ENCODE measurements at places on chromosomes 2 and 18.

DNA sequence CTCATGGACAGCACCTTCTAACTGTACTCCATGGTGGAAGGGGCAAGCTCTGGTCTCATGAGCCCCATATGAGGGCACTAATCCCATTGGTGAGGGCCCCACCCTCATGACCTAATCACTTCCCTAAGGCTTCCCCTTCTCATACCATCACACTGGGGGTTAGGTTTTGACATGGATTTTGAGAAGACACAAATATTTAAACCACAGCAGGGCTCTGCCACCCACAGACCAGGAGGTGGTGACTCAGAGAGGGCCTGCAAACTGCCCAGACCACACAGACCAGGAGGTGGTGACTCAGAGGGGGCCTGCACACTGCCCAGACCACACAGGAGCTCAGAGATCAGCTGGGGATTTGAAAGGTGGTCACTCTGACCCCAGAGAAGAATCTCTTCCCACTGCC is 222.0 kb downstream of the KLHL29 start:
- DNase-seq = no peak

- no peak for DNase-seq
These were observed 79.4 kb downstream of the XRCC5 start for GRCh38 chr2:216188559-216188850.

GRCh38 chr2:7992612-7993602 is 688.9 kb upstream of the ID2 start:
- DNase-seq = no peak

DNA sequence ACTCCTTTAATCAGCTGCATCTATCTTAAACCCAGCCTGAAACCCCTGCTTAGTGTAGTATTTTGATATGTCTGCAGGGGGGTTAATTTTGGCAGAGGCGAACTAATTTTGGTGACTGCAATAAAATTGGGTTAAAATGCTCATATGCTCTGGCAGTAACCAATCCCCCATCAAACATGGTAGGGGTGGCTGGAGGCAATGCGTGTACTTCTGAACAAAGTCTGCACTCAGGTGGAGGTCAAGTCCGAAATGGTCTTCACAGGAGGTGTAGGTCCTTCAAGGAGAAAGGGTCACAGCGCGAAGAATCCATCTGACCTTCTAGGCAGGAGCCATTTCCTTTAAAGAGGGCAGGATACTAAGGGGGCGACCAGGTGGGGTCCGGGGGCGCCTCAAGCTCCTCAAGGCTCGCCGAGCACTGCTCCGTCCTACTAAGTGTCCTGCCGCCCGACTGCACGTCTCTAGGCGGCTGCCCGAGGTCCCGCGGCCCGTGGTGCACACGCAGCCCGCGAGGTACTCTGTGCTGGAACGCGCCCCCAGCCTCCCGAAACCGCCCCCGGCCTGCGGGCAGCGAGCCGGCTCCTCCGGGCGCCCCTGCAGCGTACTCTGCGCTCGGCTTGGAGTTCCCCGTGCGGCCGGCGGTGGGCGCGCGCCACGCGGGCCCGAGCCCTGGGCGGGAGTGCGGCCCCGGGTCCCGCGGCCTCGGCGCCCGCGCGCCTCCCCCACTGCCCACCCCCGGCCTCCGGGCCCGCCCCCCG is 1.7 kb upstream of the LDLRAD4 start:
- peak; percentile 29 for DNase-seq

- DNase-seq = no peak
These were observed 69.7 kb downstream of the EPHA4 start for GRCh38 chr2:221502270-221503010.

GRCh38 chr2:147293991-147294824 is 550.6 kb upstream of the ACVR2A start:
- no peak for DNase-seq

- no peak for DNase-seq
These were observed 248.6 kb downstream of the EPHA4 start for GRCh38 chr2:221323513-221323912.

DNA sequence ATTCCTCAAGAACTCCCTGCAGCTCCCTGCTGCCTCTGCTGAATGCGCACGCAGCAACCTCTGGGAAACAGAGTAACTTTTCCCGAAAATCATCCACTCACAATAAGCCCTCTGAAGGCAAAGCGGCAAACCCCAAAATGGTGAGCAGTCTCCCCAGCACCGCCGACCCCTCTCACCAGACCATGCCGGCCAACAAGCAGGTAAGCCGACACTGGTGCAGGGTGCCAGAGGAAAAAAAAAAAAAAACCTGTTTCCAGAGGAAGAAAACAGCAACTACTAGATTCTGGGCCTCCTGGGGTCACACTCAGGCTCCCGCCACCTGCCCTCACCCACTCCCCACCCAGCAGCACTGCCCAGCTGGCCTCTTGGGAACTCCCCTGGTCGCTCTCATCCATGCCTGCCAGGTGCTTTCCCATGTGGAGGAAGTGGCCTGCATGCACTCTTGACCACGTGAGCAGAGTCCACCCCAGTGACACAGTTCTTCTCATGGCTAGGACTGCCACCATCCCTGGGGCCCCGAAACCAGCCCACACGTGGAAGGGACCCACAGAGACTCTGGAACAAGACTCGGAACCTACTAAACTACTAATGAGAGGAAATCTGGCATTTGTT is 36.9 kb downstream of the KCTD18 start:
- no peak for DNase-seq
